ENCODE measurements at places on chromosomes 5 and 9.

DNA sequence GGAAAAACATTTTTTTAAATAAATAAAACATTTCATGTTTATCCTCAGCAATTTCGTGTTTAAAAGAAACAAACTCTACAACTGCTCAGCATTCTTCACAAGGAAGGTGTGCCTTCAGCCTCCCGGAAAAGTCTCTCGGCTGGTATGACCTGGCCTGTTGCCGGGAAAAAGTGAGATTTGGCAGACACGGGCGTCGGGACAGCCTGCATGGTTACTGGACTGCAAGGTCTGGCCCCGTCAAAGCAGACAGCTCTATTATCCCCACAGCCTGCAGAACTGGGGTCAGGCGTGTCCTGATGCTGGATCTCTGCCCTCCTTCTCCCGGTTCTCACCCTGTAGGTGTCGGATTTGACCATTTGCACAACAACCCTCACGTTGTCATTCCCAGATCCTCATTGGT is 120.3 kb upstream of the SPATA31C2 start:
- no peak for DNase-seq

DNA sequence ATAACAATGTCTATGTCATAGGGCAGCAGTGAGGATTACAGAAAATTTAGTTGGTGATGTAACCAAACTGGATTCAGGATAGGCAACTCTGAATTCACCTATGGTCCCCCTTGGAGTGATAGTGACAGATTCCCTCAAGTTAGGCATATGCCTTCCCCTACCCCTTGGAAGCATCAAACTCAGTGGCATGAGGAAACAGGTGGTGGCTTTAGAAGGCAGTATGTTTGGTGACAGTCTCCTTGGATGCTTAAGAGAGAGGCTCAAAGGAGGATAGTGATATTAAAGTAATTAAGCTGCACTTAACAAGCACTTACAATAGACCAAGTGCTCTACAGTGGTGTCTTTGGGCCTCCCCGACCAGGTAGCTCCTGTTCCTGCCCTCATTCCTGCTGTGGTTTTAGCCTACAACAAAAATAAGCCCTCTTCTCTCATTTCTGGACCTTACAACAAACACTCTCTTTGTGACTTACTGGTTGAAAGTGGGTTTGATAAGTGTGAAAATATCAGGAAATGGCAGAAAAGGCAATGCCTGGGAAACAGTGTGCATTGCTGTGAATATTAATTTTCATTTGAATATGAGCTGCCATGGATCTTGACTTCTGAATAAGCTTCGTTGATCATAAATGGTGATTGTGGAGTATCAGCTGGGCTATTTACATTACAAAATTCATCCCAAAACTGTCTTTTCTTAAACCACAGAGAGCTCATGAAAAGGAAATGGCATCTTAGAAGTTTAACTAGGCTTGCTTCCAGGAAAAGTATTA is 29.2 kb downstream of the NR4A3 start:
- no peak for DNase-seq

DNA sequence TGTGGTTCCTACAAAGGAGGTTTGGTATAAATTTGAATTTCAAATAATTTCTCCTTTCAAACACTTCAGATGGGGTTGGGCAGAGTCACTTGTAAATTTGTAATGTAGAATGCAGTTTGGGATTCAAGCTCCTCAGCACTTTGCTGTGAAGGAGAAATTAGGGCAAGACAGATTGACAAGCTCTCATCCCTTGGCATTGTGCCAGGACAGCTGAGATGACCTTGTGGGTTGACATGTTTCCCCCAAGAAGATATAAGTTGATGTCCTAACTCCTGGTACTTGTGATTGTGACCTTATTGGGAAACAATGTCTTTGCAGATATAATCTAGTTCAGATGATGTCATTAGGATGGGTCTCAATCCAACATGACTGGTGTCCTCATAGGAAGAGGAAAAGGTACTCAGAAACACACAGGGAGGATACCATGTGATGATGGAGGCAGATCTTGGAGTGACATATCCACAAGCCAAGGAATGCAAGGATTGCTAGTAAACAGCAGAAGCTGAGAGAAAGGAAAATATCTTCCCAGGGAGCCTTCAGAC is 408.3 kb downstream of the MED10 start:
- no peak for DNase-seq

GRCh38 chr9:89658401-89658800 is 53.6 kb downstream of the GADD45G start:
- no peak for DNase-seq

DNA sequence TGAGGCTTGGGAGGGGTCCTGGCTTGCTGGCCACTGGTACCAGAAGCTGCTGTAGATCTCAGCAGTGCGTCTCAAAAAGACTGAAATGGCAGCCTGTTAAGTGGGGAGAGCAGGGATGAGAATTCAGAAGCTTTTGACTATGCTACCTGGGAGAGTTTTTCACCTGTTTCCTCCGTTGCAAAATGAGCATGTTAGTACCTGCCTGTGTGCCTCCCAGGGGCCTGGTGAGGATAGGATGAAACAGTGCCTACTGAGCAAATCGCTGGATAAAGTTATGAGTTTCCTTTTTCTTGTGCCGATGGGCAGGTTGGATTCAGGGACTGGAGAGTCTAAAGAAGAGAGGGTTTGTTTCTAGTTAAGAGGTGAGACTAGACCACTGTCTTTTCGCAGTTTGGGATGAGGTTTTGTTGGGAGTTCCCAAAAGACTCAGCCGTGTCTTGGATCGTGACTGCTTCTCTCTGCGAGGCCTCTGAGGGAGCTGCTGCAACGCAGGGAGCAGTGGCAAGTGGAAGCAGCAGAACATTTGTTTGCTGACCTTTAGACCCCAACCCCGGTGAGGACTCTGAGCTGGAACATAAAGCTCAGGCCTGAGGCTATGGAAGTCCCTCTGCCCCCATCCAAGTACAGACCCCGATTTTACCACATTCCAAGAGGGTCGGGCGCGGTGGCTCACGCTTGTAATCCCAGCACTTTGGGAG is 1.4 kb downstream of the RALGPS1 start:
- no peak for DNase-seq

- DNase-seq, result no peak
Measured at GRCh38 chr5:161851691-161852299, 3.9 kb downstream of the GABRA1 start.

GRCh38 chr9:94676446-94677131 is 37.3 kb upstream of the FBP1 start:
- DNase-seq, result no peak

DNA sequence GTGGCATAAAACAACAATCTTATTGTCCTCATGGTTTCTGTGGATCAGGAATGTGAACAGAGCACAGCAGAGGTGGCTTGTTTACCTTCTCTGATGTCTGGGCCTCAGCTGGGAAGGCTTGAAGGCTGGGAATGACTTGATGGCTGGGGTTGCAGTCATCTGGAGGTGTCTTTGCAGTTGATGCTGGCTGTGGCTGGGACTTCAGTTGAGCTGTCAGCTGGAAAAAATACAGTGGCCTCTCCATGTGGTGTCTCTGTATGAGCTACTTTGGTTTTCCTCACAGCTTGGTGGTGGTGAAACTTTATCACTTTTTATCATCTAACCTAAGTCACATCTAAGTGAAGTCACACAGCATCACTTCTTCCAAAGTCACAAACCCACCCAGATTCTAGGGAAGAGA is 24.7 kb upstream of the STX17 start:
- DNase-seq, result no peak
